Fibroblast of mammary gland (primary cell): ENCODE measurements at places on chromosomes 13 and 19.

- peak; percentile 49 for DNase-seq
Observed at GRCh38 chr19:35357867-35358573, at the start of gene FFAR3. Gene FFAR3 (plus strand): TSS chr19:35358460. CDS start chr19:35358891, 431 bp downstream.

DNA sequence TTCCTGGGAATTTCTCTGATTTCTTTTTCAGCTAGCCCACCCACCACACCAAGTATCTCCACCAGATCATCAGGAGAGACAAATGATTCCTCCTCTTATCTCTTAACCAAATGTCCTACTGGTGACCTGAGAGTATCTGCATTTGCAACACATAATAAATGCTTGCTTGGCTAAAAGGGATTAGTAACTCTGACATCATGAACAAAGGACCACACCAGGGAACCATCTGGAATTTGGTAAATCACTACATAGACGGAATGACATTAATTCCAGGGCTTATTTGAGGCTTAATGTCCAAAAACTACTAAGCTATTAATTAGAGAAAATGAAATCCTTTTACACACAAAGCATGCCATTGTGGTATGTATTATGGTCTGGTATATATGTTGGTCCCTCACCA is 139.0 kb downstream of the RAP2A start:
- DNase-seq: peak; percentile 45

DNA sequence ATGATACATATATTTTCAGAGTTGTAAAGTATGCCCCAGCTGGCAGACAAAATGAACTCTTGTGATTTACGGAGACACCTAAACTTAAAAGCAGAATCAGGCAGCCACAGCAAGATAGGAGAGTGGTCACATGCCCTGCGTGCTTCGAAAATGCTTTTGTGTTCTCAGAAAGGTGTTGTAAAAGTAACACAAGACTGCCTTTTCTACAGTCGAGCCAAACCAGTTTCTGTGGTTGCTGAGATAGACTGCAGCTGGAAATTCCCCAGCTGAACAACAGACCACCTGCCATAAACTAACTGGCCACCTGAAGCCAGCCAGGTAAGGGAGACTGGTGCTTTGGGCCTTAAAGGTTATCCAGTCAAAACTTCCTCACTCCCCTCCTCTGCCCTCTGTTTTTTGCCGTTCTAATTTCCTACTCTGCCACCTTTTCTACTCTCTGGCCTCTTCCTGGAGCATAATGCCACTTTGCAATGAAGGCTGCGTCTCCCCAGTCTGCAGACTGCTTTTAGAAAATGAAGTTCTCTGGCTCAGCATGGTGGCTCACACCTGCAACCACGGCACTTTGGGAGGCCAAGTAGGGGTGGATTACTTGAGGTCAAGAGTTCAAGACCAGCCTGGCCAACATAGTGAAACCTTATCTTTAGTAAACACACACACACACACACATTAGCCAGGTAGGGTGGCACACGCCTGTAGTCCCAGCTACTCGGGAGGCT is 381.2 kb upstream of the SLITRK1 start:
- DNase-seq: no peak

DNA sequence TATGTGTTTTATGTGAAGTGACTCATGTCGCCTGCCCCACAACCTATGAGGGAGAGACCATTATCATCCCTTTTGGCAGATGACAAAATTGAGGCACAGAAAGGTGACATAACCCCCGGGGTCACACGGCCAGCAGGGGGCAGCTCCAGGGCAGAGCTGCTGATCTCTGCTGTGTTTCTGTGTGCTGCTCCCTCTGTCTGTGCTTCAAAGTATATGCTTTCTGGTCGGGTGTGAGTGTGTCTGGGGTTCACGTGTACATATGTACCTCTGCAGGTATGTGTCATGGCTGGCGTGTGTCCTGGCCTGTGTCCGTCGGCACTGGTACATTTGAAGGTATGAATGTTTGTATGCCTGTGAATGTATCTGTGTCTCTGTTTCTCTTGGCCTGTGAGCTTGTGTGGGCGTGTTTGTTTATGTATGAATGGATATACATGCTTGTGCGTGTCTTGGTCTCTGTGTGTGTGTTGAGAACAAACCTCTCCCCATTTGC is 7.1 kb downstream of the LIPE start:
- peak; percentile 58 for DNase-seq

DNA sequence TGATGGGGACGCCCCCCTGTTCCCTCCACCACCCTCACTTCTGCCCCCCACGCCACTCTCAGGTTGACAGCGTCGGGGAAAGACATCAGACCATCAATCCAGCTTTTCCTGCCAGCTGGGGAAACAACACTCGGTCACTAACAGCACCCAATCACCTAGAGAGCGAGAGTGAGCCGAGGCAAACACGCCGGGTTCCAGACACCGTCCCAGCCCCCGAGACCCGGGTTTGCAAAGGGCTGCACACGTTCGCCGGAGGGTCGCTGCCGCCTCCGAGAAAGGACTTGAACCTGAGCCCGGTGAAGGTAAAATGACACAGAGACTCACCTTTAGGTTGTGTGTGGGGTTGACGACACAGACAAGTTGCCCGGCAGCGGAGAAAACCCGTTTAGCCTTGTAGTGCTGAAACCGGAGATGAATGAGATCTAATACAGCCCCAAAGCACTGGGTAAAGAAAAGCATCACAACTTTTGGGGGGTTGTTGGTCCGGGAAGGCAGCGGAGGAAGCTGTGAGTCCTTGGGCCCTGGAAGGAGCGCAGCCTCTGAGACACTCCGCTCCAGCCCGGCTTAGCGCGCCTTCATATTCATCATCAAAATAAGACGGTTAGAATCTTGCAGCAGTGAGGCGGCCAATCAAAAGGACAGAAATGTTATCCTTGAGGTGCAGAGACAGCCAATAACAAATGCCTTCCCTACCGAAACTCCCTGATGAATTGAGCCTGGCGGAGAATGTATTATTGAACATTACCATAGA is at the start of gene SIAH3:
Gene SIAH3 (minus strand): TSS at position 583 of the 751 bp plus-strand sequence. CDS start 124 bp downstream, at position 459.
- peak; percentile 29 for DNase-seq

- no peak for DNase-seq
Observed at GRCh38 chr13:50077431-50077830, 62.2 kb downstream of the KCNRG start.

DNA sequence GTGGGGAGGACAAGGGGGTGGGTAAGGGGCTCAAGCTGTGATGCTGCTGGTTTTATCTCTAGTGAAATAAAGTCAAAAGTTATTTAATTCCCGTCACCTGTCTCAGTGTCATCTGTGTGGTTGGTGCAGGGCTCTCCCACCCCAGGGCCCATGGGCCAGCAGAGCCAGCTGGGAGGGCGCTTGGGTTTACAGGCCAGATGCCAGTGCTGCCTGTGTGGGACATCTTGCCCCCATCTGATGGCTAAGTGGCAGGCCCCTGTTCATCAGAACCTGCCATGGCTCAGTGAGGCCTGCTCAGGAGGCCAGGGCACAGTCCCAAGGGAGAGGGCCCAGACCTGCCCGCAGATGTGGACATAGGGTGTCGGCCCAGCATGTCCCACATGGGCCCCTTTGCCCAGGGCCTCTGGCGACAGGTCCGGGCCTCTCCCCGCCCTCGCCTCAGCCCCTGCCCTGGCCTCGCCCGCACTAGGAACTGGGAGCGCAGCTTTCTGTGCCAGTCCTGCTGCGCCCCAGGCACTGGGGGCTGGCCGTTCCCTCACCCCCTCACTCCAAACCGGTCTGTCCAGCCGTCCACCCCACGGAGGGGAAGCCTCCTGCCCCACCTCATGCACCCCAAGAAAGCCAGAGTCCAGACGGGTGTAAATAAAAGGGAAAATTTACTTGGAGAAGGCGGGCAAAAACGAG is 5.3 kb downstream of the ZNF296 start:
- no peak for DNase-seq

- no peak for DNase-seq
Observed at GRCh38 chr13:46664195-46664594, 111.2 kb downstream of the LRCH1 start.

- peak; percentile 50 for DNase-seq
Observed at GRCh38 chr13:44932171-44932849, 57.0 kb downstream of the NUFIP1 start.

GRCh38 chr13:75294110-75294509 is 187.9 kb downstream of the TBC1D4 start:
- no peak for DNase-seq

GRCh38 chr13:45909673-45910072 is 58.1 kb upstream of the SIAH3 start:
- DNase-seq: no peak

GRCh38 chr19:30305346-30306060 is 66.7 kb upstream of the ZNF536 start:
- no peak for DNase-seq

- DNase-seq: no peak
Observed at GRCh38 chr19:10892256-10892655, 20.9 kb downstream of the CARM1 start.

DNA sequence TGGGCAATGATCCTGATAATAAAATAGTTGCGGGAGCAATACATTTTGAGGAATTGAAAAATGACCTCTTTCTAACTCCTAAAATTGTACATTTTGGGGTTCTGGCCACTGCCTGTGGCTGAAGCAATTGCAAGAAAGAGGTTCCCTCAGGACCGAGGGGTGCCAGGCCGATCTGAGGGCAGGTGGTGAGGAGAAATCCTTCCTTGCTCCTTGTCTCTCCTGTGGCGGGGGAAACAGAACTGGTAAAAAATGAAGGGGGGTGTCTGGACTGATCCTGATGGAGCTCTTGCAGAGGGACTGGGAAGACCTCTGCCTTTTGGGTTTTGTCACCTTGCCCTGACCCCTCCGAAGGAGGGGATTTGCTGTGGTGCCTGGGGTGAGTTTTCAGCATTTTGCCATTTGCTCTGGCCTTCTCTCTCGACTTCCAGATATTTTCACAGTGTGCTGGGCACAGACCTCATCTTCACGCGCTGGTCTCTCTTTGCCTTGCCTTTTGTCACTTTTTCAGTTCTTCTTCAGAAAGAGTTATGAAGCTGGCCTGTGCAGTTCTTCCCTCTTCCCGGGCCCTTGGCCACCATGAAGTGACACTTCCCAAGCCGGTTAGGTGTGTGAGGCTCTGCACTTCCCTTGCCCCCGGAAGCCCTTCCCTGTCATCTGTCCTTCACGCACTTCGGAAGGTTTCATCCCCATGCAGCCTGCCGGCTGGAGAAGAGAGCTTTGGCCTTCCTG is 22.2 kb downstream of the NFIX start:
- no peak for DNase-seq

DNA sequence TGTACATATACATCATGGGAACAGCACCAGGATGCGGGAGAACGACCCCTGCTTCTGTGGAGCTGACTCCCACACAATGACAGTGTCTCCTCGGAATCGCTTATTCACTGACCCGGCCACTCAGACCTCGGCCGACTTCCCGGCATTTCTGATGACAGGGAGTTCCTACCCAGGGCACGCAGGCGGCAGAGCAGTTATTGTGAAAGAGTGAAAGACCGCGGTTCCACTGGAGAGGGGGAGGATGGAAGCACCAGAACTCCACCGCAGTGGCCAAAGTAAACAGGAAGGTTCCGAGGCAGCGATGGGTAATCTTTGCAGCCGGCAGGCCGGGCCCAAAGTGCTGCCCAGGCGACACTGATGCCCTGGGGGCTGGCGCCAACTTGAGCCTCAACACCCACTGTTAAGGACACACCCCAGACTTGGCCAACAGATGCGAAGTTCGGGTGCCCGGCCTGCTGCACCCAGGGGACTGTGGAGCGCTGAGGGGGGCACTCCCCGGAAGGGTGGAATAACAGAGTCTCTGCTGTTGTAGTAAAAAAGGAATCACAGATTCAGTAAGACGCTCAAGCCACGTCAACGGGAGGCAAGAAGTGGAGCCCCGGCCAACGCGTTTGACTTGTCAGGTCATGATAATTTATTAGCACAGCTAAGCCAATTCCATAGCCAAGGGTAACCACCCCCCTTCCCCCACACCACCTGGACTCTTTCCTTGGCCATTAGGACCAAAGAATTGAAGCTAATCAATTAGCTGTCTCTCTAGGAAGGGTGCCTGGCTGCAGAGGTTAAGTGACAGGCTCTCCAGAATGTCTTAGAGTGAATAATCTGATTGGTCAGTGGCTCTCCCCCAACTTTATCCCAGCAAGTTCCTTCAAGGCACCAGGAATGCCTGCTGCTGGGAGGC is 5.8 kb downstream of the MLLT1 start:
- peak; percentile 96 for DNase-seq

DNA sequence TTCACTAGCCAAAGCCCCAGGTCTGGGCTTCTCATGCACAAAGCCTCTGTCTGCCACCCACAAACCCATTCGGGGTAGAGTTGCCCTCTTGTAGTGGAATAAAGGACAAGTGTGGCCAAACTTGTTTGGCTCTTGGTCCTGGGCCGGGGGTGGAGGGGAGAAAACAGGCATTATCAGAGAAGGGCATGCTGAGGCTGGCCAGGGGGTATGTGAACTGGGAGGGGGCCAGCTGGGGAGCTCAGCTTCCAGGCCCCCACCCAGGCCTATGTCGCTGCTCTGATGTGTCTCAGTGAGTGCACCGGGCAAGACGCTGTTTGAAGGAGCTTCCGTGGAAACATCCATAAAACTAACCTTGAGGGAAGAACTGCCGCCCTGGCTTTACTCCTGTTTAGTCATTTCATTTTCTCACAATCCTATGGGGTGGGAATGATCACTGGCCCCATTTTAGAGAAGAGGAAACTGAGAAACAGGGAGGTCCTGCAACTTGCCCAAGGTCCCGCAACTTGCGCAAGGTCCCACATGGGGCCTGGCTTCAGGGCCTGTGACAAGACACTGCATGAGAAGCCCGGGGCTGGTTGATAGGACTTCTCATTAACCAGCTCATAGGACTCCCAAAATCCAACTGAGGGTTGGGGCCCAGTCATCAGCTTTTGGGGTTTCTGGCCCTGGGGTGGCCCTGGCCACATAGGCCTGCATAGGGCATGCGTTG is 30.8 kb downstream of the CCNE1 start:
- DNase-seq: no peak

- DNase-seq: peak; percentile 10
Observed at GRCh38 chr13:73138638-73139491, 80.1 kb downstream of the KLF5 start.

GRCh38 chr13:39446865-39447264 is 156.1 kb downstream of the LHFPL6 start:
- DNase-seq: no peak

DNA sequence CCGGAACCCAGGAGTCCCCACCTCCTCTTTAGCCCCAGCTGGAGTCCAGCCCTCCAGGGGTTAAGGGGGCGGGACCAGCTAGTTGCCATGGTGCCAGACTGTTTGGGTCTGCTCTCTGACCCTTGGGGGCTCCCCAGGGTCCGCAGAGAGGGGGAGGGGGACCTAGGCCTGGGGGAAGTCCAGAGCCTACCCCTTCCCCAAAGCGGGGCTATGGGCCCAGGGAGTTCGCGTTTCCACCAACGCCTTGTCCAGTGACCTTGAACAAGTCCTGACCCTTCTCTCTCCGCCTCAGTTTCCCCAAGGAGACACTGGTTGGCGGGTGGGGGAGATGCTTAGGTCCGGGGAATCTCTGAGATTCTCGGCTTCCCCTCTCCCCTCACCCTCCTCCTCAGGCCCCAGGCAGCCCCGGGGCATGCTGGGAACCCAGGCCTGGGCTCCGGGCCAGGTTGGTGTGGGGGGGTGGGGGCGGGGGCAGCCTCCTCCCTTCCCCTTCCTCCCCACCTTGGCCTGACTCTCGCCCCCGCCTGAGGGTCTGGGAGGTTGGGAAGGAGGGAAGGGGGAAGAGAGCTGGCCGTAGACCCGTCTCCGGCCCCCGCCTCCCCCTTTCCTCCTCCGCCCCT is 2.6 kb upstream of the SPACA6 start:
- DNase-seq: peak; percentile 60
